Muscle of back (tissue), 13 donors: ENCODE measurements at places on chromosomes 3 and 15.

- DNase-seq, result no peak
Measured at GRCh38 chr3:99923873-99924272, 106.2 kb downstream of the CMSS1 start.

- no peak for DNase-seq
Measured at GRCh38 chr3:130340766-130341165, 4.7 kb upstream of the COL6A5 start.

DNA sequence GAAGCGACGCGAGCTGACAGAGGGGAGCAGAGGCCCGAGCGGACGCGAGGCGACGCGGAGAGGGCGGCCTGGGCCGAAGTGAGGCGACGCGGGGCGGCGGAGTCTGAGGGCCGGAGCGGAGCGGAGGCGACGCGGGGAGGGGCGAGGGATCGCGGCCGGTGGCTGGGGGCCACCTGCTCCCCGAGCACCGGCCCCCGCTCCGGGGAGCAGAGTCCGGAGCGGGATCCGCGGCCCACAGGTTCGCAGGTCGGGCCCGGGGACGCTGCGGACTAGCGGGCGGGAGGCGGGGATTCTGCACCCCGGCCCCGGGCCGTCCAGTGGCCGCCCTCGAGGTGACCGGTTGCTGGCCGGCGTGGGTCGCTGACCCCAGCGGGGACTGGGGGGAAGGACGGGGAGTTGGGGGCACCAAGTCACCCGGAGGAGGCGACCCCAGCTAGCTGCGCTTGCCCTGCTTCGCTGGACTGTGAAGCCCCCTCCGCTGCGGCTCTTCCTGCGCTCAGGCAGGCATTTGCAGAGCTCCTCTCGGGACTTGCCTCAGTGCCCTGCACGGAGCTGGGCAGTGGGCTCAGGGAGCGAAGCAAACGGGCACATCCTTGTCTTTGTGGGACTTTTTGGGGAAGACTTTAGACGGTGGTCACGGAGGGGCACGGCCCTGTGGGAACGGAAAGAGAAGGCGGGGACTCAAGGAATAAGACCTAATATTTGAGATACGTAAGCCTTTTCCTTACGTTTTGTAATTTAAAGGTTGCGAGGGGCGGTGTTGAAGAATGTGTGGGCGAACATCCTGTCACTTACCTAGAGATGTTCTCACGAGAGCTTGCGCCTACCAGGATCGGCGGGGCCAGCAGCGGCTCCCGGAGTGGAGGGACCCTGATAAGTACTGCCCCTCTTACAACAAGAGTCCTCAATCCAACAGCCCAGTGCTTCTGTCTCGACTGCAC lies 566 bp downstream of the HMCES start:
- DNase-seq, result peak; percentile 78

- DNase-seq, result peak; percentile 72
Measured at GRCh38 chr3:38003371-38003816, 12.8 kb downstream of the VILL start.

GRCh38 chr15:72423256-72423655 lies 25.2 kb downstream of the TMEM202 start:
- no peak for DNase-seq

- no peak for DNase-seq
Measured at GRCh38 chr3:73540969-73541740, 83.6 kb downstream of the PDZRN3 start.

GRCh38 chr3:197343656-197344408 lies 45.4 kb upstream of the DLG1 start:
- no peak for DNase-seq

GRCh38 chr15:97841558-97841957 lies 118.9 kb upstream of the ARRDC4 start:
- DNase-seq, result no peak

- no peak for DNase-seq
Measured at GRCh38 chr3:163328680-163329079, 1749.6 kb downstream of the SI start.

- DNase-seq, result peak; percentile 2
Measured at GRCh38 chr3:99506-99905, 97.1 kb upstream of the CHL1 start.

DNA sequence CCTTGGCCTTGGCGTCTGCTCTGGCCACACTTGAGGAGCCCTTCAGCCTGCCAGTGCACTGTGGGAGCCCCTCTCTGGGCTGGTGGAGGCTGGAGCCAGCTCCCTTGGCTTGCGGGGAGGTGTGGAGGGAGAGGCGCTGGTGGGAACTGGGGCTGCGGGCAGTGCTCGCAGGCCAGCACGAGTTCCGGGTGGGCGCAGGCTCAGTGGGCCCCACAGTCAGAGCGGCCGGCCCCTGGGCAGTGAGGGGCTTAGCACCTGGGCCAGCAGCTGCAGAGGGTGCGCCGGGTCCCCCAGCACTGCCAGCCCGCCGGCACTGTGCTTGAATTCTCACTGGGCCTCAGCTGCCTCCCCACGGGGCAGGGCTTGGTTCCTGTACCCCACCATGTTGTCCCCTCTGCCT lies 68.7 kb upstream of the KCNAB1 start:
- DNase-seq, result no peak

GRCh38 chr3:11556851-11557644 lies 86.7 kb downstream of the VGLL4 start:
- DNase-seq, result peak; percentile 90

DNA sequence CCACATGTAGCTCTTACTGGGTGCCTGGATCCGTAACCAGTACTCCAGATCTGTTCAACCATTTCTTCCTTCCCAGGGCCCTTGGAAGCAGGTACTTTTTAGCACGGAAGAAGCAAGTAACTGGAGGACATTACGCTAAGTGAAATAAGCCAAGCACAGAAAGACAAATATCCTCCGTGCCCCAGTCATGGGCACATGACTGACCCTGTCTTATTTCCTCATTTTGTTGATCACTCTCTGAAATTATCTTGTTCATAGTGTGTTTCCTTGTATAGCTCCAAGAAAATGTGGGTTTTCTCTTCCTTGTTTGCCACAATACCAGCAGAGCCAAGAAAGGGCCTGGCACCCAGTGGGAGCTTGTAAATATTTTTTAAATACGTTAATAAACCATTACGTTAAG lies 32.2 kb upstream of the MTMR14 start:
- no peak for DNase-seq

DNA sequence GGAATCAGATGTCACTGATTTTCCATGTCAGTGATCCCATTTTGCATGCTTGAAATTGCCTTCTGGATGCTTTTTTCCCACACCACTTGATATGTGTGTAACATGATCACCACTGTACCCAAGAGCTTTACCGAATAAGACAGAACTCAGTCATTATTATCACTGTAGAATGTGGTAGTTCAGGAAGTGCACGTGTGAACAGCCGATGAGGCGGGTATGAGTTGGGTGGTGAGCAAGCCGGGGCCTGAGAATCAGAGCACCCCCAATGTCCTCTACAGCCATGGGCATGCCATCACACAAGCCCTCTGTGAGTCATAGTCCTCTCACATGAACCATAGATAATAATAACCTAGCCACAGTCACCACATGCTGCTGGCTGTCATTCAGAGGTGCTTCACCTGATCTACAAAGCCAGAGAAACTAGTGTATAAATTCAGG lies 470.8 kb downstream of the SOX2 start:
- no peak for DNase-seq
